Cortex of kidney (tissue), 1 donor: ENCODE measurements at places on chromosomes 2 and 18.

DNA sequence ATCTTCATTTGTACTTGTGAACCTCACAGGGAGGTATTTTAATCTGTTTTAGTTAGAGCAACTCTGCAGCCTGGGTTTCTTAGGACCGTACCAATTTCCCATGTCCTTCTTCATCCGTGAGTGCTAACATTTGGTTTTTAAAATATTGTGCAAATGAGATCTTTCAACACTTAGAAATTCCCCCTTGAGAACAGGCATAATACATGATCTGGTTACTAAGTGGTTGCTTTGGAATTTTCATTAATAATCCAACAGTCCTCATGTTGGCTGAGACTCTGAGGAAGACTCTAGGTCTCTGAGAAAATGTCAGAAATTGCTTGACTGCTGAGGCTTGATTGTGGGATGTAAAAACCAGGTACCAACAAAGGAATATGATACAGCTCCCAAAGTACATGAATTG, 125.6 kb upstream of the CDCA7 start:
- DNase-seq = no peak

- DNase-seq = no peak
These were observed 353.8 kb upstream of the SALL3 start for GRCh38 chr18:78625847-78626246.

DNA sequence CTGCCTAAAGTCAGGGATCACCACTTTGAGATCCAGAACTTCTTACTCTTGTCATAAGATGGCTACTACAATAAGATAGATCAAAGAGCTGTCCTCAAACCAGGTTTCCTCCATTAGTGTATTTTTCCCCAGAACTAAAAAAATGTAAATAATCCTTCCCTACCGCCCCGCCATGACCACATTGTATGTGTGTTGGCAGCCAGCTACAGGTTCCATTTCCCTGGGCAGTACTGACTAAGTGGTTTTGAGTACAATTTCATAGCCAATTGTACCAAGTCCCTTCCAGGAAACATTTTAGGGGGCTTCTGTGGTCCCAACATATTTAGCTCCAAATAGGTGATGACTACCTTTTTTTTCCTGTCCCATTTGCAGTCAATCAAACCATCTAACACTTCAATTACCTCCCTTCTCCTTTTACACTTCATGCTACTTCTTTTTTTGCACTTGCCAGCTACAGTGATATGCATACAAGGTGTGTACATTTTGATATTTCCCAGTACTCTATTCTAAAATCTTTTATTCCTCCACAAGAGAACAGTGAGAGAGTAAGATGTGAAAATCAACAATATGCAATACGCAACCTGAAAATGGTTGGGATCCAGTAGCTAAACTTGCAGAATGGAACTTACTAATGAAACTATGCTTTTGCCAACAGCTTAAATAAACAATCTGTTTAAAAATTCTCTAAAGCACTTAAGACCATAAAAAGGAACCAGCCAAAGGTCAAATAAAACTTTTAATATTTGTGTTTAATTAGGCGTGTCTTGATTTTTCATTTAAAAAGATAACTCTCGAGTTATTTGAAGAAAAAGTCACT, 3.9 kb downstream of the PUM2 start:
- no peak for DNase-seq

- DNase-seq = no peak
These were observed 5.5 kb downstream of the PXDN start for GRCh38 chr2:1738646-1739302.

DNA sequence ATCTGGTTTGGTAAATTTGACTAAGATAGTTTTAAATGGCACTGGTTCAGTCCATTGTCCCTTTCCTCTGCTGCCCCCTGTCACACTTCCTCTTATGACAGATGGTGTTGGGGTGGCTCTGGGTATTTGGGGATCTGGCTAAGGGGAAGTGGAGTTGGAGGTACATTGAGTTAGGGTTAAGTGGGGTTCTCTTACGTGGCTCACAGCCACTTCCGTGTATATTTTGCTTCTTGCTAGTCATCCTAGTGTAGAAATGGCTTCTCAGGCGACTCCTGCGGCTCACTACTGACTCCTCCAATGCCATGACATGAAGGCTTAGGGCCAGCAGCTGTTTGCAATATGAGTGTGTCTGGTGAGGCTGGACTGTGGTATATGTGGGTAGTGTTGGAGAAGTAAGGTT, 187.0 kb downstream of the HAUS1 start:
- no peak for DNase-seq

DNA sequence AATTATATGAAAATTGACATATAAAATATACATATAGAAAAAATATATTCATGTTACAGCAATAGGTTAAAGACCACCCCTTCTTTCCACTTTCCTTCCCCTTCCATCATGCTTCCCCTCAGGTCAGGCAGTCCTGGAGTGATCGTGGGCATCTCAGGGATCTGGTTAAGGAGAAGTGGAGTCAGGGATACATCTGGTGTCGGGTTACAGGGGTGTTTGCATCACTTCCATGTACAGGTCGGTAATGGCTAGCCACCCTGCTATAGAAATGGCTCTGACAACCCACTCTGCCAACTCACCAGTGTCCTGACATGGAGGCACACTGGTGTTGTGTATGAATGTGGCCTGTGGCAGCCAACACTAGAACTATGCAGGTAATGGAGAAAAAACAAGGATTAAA, 36.3 kb upstream of the LGALSL start:
- DNase-seq = no peak

DNA sequence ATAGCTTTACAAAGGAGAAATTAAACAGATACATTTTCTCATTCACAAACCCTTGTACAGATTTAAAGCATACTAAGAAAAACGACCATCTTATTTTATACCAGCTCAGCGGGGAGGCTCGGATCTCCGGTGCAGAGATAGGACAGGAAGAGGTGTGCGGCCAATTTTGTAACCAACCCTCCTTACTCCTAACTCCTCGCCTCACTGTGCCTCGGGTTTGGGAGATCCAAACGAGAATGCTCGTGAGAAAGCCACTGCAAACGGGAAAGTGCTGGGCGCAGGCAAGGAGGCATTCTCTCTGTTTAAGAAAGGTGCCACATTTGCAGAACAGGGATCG, 1.2 kb downstream of the KDSR start:
- DNase-seq = no peak
